ENCODE measurements at places on chromosomes 2 and 18.

DNA sequence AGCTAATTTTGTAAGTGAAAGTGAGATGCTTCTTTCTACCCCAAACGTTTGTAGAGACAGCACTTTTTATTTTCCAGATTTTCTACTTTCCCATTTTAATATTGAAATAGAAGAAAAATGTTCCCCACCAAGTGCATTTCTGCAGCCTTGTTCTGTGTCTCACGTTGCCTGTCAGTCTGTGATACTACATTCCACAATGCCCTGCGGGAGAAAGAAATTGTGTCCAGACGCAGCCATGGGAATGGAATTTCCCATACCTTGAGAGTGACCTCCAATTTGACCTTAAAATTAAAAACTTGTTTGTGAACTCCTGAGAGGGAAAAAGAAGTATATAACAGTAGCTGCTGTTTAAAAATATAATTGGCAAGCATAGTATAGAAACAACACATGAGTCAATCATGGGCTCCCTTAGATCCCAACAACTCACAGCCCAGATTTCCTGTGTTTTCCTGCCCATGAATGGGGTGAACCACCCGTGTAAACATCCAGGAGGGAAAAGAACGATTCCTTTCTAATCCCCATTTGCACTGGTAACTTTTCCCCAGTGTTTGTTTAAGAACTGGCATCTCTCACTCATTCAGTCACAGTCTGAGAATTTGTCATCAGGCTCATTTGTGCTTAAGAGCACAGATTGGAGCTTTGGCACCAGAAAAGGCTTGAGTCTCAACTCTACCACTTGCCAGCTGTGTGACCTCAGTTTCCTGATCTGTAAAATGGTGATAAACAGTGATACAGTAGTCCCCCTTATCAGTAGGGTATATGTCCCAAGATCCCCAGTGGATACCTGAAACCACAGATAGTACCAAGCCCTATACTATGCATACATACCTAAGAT is 166.1 kb upstream of the ZNF521 start:
- no peak for DNase-seq

GRCh38 chr18:24114924-24115549 is 23.8 kb upstream of the CABYR start:
- no peak for DNase-seq

DNA sequence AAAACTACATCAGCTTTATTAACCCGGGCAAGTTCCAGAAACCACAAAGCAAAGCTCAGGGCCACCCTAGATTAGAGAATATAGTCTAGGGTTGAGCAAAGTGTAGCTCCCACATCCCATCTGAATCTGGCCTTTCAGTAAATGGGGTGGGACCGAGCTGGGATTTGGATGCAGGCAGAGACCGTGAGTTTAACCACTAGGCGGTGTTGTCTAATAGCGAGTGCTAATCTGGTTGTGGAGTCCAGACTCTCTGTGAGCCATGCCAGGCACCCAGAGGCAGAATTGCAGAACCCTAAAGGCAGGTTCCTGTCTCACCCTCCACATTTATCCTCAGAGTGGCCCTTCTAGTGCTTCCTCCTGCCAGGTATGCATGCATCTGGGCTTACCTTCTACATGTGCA is 435.9 kb downstream of the TSN start:
- no peak for DNase-seq

DNA sequence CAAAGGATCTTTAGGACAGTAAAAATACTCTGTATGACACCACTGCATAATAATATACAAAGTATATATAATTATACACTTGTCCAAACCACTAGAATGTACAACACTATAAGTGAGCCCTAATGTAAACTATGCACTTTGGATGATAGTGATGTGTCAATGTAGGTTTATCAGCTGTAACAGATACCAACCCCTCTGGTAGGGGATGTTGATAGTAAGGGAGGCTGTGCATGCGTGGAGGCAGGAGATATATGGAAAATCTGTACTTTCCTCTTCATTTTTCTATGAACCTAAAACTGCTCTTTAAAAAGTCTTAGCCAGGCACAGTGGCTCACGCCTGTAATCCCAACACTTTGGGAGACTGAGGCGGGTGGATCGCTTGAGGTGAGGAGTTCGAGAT is 37.5 kb upstream of the SP3 start:
- no peak for DNase-seq

GRCh38 chr2:202060218-202060617 is 12.8 kb upstream of the KIAA2012 start:
- no peak for DNase-seq

- DNase-seq: no peak
Observed at GRCh38 chr2:9287400-9288045, 80.9 kb downstream of the ASAP2 start.

GRCh38 chr18:73156117-73156516 is 288.3 kb upstream of the NETO1 start:
- DNase-seq: no peak

GRCh38 chr18:79241755-79242154 is 154.0 kb upstream of the NFATC1 start:
- DNase-seq: no peak

DNA sequence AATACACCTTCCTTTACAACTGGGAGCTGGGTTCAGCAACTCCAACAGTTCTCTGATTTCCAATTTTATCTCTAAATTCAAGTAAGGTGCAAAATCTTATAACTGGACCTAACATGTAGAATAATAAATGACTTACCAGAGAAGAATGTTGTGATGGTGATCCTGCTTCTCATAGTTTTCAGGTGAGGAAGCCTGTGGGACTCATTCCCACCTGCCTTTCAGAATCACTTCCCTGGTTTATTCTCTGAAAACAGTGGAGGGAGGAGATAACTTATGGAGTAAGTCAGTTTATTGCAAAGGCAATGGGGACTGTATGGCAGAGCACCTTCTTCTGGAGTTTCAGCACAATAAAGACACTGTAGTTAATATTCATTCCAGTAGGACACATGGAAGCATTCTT is 1188.2 kb upstream of the FAM98A start:
- no peak for DNase-seq

GRCh38 chr2:45585267-45585861 is 25.7 kb downstream of the SRBD1 start:
- DNase-seq: no peak

DNA sequence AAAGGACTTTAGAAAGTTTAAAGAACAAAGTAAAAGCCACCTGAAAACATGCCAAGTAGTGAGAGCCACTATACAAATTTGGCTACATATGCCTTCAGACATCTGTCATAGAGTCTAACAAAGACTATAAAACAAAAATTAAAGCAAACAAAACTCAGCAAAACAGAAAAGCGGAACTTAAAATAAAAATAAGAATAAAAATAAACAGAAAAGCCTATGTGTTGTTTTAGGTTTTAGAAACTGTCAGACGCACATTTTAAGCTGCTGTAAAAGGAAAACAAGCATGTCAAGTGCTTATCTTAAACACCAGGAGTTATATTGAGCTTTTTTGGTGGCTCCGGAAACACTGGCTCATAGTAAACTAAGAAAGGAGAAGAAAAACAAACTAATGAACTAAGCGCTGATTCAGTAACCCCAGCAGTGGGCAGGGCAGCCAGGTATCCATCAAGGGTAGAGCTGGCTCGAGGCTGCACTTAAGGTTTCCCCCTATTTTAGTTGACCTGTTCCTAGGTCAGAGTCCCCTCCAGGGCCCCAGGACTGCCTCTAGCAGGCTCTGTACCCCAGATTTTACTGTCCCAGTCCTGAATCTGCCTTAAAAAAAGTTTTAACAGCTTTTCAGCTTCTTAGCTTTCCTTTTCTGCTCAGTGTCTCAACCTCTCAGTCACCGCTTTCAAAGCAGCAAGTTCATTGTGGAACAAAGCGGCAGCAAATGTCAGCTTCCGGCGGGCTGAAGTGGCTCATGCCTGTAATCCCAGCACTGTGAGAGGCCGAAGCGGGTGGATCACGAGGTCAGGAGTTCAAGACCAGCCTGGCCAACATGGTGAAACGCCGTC is 15.4 kb upstream of the RMC1 start:
- peak; percentile 29 for DNase-seq

GRCh38 chr2:233189025-233189424 is 62.4 kb upstream of the ATG16L1 start:
- DNase-seq: no peak

GRCh38 chr2:231399046-231399852 is 3.7 kb downstream of the B3GNT7 start:
- DNase-seq: no peak

DNA sequence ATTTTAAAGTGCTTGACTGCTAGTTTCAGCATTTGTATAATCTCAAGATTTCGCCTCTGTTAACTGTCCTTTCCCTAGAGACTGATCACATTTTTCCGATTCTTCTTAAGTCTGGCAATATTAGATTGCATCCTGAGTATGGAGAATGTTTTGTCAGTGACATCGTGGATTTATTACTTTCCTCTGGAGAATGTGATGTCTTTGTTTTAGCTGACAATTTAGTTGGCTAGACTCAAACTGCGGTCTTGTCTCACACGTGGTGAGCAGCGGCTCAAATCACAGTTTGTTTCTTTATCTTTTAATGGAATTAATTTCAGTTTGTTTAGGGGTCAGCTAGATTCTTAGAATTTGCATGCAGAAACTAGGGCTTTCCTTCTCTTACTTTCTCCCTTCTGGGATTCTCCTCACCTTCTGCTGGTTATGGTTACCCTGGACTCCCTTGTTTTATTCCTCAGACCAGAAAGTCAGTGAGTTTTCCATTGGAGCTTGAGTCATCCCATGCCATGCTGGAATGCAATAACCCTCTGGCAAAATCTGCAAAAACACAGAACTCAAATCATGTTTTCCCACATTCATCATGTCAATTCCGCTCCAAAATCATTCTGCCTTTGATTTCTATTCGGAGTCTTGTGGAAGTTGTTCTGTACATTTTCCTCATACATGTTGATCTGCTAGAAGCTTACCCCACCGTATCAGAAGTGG is 327.2 kb upstream of the TRIB2 start:
- DNase-seq: no peak

DNA sequence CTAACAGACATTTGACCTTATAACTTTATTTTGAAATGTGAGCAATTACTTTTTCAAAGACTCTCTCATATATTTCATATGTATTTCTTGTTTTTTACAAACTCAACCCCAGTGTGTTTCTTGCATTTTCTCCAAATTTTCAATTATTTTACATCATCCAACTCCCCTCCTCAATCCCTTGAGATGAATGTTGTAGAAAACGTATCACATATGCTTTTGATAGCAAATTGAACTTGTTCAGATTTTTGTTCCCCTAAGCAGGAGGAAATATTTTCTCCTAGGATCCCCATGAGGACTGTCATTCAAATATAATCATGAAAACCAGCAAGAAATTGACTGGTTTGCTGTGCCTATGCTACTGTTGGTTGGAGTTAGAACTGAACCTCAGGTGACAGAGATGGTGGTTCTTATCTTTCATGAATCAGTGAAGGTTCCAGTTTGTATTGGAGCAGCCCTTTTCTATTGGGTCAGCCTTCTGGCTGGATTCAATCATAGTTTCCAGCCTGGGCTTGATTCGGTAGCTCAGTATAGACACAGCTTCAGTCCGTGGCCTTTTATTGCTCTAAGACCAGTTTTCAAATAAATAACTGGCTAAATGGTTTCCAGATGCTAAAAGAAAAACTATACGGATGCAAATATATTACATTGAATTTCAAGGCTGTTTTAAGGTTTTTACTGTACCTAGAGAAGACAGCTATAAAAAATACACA is 591.0 kb downstream of the EPHA4 start:
- DNase-seq: no peak

DNA sequence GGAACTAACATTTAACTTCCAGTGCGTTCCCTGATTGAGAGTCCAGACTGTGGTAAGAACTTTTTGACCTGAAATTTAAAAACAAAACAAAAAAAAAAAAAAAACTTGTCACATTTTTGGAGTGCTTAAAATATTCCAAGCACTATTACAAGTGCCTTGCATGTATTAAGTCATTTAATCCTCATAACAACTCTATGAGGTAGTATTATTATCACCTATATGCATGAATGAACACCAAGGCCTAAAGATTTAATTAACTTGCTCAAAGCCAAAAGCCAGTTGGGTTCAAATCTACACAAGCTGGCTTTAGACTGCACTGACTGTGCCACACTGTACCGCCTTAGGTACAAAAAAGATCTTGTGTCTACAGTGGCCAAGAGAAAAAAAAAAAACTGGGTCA is 35.2 kb downstream of the METTL4 start:
- DNase-seq: no peak

- DNase-seq: no peak
Observed at GRCh38 chr2:73728043-73728442, 9.1 kb downstream of the TPRKB start.

Measured in activated B cell treated with CpG ODN at 0.5 μM for 24 hours (primary cell).